ENCODE measurements at places on chromosomes 5 and 9.

GRCh38 chr9:16505199-16505598, 365.3 kb downstream of the BNC2 start:
- DNase-seq, result no peak

DNA sequence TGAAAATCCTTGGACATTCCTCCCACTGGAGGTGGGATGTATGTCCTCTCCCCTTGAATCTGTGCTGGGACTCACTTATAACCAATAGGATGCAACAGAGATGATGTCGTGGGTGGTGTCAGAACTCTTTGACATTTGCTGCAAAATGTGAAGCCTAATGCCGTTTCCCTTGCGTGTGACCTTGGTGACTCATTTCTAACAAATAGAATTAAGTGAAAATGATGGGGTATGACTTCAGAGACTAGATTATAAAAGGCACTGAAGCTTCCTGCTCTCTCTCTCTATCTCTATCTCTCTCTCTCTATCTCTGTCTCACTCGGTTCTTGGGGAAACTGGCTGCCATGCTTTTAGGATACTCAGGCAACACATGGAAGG, 126.1 kb upstream of the STC2 start:
- DNase-seq, result no peak

GRCh38 chr5:10588779-10589447, 25.0 kb downstream of the ANKRD33B start:
- DNase-seq, result no peak

DNA sequence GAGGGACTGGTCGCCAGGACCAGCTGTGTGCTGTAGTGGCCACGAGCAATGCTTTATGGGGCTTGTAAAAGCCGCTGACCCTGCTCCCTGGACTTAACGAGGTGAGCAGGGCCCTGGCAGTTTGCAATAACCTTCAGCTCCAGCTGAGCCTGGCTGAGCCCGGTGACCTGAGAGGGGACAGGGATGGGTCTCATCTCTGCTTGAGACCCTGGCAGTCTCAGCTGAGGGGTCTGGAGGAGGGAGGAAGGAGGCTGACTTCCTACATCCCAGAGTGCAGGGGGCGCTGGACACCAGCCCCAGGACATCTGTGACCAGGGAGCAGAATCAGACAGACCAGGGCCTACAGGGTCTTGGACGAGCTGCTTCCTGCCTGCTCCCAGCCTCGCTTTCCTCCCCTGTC, 277.5 kb upstream of the MVB12B start:
- DNase-seq, result no peak

DNA sequence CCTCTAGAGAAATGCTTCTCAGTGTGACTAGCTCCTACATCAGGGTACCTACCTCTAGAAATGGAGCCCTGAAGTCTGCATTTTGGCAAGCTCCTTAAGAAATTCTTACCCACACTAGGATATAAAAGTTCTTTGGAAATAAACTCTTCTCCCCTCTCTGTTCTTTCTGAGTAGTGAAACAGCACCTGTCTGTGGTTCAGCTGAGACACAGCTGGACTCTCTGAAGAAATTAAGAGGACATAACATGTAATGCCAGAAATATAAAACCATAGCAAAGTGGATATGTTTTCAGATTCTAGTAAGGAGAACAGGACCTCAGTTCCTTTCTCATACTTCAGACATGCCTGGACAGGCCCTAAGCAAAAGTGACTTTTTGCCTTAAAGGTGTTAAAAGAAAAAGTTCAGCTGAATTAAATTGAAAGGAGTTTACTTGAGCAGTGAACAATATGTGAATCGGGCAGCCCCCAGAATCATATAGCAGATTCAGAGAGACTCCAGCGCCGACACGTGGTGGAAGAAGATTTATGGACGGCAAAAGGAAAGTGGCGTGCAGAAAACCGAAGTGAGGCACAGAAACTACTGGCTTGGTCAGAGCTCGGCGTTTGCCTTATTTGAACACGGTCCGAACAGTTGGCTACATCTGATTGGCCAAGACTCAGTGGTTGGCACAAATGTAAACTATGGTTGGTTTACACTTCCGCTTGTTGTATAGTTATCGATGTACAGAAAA, 64.5 kb downstream of the PRKACG start:
- DNase-seq, result no peak

DNA sequence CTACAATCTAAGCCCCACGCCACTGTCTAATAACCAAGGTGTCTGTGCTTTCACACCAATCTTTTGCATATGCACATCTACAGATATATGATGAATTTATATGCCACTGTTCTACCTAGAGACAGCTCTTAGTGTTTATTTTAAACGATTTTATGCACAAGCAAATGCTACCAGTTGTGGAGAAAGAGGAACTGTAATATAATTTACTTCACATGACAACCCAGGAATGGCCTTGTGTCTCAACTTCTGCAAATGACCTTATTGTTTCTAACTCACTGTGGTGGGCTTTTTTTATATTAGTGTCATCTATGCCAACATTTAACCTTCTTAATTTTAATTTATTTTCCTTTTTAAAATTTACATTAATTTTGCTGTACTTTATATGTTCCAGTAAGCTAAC, 531.1 kb upstream of the TLE4 start:
- no peak for DNase-seq
